H9 (cell line): ENCODE measurements at places on chromosomes 2 and 18.

DNA sequence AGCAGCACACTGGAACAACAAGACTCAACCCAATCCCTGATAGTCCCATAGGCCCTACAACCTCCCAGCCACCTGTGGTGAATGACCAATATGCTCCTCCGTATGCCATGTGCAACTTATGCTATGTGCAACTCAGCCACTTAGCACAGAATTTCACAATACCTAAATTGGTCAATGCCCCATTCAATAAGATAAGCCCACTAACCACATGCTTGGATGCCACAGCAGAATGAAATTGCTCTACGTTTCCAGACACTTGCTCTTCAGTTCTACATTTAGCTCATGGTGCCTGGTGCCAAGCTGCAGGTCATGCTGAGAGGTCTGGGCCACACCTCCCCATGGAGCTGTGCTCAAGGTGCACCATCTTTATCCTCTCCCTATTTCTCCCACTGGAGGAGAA lies 159.8 kb downstream of the EN1 start:
- no peaks in the 10 kb centered on the region for H3K4me1 ChIP-seq
- no peaks in the 10 kb centered on the region for H3K36me3 ChIP-seq
- no peak overlapping the region for H3K27ac ChIP-seq

GRCh38 chr2:84631047-84631446 lies 114.7 kb downstream of the DNAH6 start:
- H3K4me1 ChIP-seq, result no peaks in the 10 kb centered on the region
- no peaks in the 10 kb centered on the region for H3K36me3 ChIP-seq
- no peak overlapping the region for H3K27ac ChIP-seq
- no peak overlapping the region for H3K4me3 ChIP-seq
- no peak for DNase-seq

GRCh38 chr2:32009516-32010256 lies 1.1 kb downstream of the MEMO1 start:
- H3K4me3 ChIP-seq, result peak overlapping the region; percentile 93
- H3K4me1 ChIP-seq, result no peaks in the 10 kb centered on the region
- peak; percentile 34 for DNase-seq
- peaks cover 12% of the 10 kb centered on the region for H3K36me3 ChIP-seq

- DNase-seq, result no peak
- no peaks in the 10 kb centered on the region for H3K4me1 ChIP-seq
- no peak overlapping the region for H3K27ac ChIP-seq
- no peaks in the 10 kb centered on the region for H3K36me3 ChIP-seq
- no peaks in the 10 kb centered on the region for H3K27me3 ChIP-seq
- H3K4me3 ChIP-seq, result no peak overlapping the region
Measured at GRCh38 chr2:143679617-143680016, 550.4 kb downstream of the ARHGAP15 start.

- DNase-seq, result peak; percentile 72
- peak overlapping the region; percentile 73 for H3K4me3 ChIP-seq
- H3K27ac ChIP-seq, result no peak overlapping the region
- no peaks in the 10 kb centered on the region for H3K27me3 ChIP-seq
Measured at GRCh38 chr2:79511320-79511951, 1.4 kb upstream of the CTNNA2 start.
